Fibroblast of pulmonary artery (primary cell): ENCODE measurements at places on chromosomes 11 and 22.

DNA sequence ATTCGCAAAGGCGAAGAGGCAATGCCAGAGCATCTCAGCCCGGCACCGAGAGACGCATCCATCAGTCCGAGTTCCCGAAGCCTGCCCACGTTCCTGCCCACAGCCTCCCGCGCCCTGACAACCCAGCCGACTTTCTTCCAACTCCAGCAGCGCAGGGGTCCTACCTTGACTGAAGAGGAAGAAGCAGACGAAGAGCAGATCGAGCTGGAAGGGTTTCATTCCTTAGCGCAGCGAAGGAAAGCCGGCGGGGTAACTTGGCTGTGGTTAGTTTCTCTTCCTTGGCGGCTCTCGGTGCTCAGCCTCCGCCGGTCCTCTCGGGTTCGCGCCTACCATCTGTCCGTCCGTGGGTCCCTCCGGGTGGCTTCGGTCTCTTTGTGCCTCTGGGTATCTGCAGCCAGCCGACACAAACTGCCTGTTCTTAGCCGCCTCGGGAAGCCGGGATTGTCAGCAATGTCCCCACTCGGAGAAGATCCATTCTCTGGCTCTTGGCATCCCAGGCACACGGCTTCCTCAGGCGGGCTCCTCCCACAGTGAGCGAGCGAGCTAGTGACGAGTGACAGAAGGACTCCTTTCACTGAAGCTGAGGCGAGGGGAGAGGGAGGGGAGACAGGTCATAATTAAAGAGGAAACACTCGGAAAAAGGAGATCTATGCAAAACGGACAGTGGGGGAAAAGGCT lies at the start of gene KIRREL3:
Gene KIRREL3, minus strand, starts transcription at position 480 of the 678 bp plus-strand sequence.
- no peak for DNase-seq

- DNase-seq: no peak
Measured at GRCh38 chr11:1384199-1384970, 5.3 kb upstream of the BRSK2 start.

DNA sequence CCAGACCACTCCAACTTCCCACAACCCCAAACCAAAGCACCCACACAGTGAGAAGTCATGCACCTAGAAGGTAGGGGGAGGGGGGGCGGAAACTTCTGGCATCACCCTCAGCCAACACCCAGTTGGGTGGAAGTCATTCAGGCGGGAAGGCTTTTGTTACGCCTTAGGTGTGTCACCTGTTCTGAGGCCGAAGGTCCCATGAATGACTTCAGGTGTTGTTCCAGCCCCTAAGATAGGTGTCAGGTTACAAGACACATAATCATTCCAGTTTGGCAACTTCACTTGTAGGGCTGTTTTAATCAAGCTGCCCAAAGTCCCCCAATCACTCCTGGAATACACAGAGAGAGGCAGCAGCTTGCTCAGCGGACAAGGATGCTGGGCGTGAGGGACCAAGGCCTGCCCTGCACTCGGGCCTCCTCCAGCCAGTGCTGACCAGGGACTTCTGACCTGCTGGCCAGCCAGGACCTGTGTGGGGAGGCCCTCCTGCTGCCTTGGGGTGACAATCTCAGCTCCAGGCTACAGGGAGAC lies at the start of gene TMPRSS4:
Gene TMPRSS4, plus strand, starts transcription at position 325 of the 528 bp plus-strand sequence. CDS start 225 bp downstream, outside the sequence.
- DNase-seq: no peak

DNA sequence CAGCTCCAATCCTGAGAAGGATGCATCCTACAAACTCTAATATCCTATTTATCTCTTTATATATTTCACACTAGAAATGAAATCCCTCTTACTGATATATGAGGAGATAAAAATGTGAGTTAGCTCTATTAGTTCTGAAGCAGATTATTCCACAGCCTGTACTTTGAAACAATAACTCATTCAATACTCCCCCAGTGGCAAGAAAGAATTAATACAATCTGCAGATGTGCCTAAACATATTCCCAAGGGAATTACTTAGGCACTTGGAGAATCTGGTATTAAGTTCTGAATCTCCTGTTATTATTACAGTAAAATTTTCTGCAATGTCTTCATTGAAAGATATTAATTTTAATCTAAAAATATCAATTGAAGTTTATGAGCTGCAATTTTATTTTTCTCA lies 59.4 kb downstream of the DDI1 start:
- peak; percentile 25 for DNase-seq

- DNase-seq: no peak
Measured at GRCh38 chr22:36769541-36770512, 6.1 kb downstream of the IFT27 start.

- no peak for DNase-seq
Measured at GRCh38 chr11:3183523-3183922, 18.4 kb upstream of the OSBPL5 start.

- no peak for DNase-seq
Measured at GRCh38 chr22:38419121-38419857, 35.7 kb downstream of the KCNJ4 start.

GRCh38 chr11:69208190-69209037 lies 52.7 kb downstream of the SMIM38 start:
- no peak for DNase-seq

- DNase-seq: no peak
Measured at GRCh38 chr11:72745511-72745910, 6.7 kb downstream of the ARAP1 start.

DNA sequence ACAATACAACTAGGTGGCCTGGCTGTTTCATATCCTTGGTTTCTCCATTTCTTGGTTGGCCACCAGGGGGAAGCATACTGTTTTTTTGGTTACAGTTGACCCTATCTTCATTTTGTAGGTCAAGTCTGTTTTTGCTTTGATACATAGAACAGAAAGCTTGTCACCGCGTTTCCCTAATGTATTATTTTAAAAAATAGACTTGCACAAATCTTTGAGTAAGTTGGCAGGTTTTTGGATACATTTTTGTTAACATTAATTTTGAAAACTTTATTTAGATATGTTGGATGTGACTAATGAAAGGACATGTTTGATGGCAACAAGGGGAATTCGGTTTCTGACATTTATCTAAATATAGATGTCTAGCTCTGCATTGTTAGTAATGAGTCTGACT lies 3.0 kb downstream of the NCR3LG1 start:
- DNase-seq: peak; percentile 85

DNA sequence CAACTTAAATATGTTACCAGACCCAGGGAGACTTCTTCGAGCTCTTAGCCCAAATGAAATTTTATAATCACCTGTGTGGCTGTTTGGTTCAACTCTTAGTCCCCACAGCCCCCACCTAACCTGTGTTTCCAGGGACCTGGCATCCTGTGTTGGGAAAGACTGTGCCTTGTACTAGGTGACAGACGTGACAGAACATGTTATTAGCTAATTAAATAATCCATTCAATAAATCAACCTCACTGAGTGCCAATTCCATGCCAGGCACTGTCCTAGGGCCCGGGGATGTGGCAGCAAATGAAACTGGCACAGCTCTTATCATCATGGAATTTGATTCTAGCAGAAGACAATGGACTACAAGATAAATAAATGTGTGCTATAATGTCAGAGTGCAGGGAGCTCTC lies 431.9 kb downstream of the MIAT start:
- DNase-seq: no peak

DNA sequence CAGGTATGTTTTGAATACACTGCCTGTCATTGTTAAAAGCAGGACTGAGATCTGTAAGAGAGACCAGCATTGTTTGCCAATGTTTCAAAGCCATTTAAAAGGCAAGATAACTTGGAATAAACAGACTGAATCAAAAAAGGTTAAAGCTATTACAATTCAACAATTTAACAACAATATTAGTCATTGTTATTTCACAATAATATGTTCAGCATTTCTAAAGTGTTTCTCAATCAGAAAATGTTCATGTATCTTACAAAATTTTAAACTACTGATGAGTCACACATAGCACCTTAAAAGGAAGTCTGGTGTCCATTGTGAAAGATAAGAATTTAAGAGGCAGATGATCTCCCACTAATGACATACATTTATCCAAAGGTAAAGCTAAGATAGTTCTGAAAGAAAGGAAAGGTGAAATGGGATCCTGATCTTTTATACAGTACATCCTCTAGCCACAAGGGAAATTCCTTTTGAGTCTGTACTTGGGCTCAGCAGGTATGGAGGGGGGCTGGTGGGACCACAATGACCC lies 79.7 kb downstream of the MAML2 start:
- DNase-seq: peak; percentile 88

- DNase-seq: no peak
Measured at GRCh38 chr11:1728301-1728700, 22.1 kb downstream of the IFITM10 start.

- no peak for DNase-seq
Measured at GRCh38 chr11:66346476-66347424, 679 bp downstream of the B4GAT1 start.

- DNase-seq: no peak
Measured at GRCh38 chr11:72869831-72870230, 55.6 kb downstream of the ATG16L2 start.

- DNase-seq: no peak
Measured at GRCh38 chr11:12003336-12003735, 5.1 kb downstream of the DKK3 start.

DNA sequence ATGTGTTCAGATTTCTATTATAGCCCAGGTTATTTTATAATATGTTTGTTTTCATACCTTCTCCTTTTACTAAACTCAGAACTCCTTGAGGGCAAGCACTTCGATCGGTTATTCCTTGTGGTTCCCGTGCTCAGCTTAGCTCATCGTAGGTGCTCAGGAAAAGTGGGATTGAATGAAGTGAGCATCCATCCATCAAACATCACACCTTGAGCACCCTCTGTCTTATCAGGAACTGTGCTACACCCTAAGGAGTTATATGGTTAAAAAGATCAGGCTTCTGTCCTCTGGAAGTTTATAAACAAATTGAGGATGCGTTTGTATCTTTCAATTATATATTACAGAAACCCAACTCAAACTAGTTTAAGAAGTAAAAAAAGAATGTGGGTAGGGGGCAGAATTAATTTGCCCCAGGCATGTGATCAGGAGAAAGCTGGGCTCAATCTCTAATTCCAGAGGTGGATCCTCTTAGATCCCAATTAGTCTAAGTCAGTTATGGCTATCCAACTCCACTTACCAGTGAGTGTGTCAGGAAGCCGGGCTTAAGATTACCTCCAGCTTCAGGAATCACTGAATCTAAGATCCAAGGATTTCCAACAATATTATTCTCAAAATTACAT lies 59.9 kb upstream of the RRAS2 start:
- peak; percentile 36 for DNase-seq

DNA sequence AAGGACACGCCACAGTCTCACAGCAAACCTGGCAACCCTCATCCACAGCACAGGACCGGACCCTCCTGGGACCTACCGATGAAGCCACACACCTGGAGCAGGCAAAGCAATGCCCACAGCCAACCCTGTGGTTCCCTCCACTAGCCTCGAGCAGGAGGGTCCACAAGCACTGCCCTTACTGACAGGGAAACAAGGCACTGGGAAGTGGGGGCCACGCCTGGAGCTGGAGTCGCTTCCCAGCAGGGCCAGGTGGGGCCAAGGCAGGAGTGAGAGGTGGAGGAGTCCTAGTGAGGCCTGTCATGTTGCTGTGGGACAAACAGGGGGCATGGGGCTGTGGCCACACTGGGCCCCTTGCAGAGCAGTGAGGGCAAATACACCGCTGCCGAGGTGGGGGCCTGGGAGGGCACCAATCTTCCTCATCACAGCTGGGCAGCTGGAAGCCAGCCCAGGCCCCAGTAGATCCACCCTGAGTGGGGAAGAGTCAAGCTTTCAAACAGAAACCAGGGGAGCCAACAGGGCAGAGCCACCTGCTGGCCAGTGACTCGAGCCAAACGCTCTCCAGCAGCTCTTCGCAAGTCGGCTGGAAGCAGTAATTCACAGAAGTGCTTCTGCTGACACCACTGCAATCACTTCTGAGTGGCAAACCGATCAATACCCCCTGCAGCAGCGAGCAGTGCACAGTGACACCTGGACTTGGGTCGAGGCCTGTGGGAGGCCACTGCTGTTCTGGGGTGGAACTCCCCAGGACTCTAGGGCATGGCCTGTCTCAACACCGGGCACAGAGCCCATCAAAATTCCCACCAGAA lies 13.7 kb downstream of the SULT4A1 start:
- DNase-seq: peak; percentile 36

DNA sequence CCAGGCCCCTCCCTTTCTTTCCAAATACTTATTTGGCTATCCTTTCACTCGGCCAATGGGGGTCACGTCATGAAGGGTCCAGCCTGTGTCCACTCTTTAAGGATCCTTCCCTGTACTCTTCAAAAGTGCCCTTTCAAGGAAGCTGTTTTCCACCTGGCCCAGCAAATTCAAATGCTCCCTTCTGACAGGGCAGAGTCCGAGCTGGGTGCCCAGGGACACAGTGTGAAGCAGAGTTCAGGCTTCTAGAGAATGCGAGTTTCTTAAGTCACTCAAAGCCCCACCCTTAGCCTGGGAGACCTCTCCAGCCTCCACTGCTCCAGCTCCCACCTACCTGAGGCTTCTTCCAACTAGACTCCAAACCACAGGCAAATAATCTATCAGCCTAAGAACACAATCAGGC lies 5.5 kb upstream of the APOA1 start:
- DNase-seq: peak; percentile 14

DNA sequence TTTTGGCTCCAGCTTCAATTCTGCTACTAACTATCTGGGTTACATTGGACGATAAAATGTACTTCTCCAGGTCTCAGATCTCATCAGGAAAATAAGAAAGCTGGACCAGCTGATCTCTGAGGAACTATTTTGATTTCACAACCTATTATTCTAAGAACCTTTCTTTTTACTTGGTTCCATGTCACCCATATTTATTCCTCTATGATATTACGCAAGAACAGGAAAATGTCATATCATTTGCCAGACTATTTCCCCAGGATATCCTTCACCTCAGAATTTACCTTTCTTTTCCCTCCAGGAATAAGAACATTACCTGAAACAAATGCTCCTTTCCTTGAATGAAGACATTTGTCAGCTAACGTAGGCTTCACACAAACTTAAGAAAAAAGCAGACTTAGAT lies 387.5 kb upstream of the RAG2 start:
- DNase-seq: no peak

- DNase-seq: no peak
Measured at GRCh38 chr11:21053466-21053865, 384.1 kb downstream of the NELL1 start.

- no peak for DNase-seq
Measured at GRCh38 chr11:113287801-113288200, 26.6 kb upstream of the TTC12 start.

DNA sequence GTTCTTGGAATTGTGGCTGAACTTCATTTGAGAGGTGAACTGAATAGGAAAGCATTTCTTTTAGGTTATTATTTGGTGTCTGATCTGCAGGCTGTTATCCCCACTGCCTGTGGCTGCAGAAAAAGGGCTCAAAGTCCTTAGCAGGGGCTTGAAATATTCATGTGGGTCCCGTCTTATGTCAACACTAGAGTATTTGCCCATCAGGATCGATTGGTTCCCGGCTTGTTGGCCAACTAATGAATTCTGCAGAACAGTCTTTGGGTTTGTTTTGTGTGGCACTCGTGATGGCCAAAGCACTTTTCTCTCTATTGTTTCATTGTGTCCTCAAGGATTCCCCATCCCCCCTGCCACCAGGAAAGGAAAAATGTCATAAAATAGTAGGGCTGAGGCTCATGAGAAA lies 211.9 kb downstream of the MYO18B start:
- DNase-seq: no peak

DNA sequence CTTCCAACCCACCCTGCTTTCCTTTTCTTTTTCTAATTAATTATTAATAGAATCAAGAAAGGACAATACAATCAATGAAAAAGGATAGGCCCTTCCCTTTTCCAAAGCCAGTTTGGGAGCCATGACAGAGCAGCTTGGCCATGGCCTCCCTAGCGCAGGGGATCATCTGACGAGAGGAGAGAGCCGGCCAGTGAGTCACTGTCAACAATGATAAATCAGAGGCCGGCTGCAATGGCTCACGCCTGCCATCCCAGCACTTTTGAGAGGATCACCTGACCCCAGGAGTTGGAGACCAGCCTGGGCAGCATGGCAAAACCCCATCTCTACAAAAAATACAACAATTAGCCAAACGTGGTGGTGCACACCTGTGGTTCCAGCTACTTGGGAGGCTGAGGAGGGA lies 27.5 kb upstream of the KRTAP5-7 start:
- DNase-seq: no peak

GRCh38 chr11:69050592-69051380 lies 2.1 kb downstream of the TPCN2 start:
- no peak for DNase-seq
